NCI-H1092 treated with DMSO at 0.1 percent for 48 hours (cell line): ENCODE measurements at places on chromosomes 2 and 18.

GRCh38 chr2:176653479-176654443 is 384.5 kb downstream of the MTX2 start:
- DNase-seq: peak; percentile 60

DNA sequence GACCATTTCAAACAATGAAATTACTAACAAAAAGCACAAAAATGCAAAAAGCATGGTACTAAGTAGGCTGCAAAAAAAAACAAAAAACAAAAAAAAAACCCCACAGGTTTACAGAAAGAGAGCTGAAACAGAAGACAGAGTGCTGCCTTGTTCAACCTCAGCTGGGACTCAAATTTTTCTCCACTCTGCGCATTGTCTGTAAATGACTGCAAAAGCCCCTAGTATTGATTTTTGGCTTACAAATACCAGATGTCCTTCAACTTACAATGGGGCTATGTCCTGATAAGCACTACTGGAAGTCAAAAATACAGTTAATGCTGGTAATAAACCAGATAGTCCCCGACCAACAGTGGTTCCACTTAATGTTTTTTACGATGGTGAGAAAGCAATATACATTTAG is 42.2 kb downstream of the UBE2E3 start:
- peak; percentile 10 for DNase-seq

GRCh38 chr2:219302412-219302968 is 6.7 kb downstream of the PTPRN start:
- DNase-seq: no peak

DNA sequence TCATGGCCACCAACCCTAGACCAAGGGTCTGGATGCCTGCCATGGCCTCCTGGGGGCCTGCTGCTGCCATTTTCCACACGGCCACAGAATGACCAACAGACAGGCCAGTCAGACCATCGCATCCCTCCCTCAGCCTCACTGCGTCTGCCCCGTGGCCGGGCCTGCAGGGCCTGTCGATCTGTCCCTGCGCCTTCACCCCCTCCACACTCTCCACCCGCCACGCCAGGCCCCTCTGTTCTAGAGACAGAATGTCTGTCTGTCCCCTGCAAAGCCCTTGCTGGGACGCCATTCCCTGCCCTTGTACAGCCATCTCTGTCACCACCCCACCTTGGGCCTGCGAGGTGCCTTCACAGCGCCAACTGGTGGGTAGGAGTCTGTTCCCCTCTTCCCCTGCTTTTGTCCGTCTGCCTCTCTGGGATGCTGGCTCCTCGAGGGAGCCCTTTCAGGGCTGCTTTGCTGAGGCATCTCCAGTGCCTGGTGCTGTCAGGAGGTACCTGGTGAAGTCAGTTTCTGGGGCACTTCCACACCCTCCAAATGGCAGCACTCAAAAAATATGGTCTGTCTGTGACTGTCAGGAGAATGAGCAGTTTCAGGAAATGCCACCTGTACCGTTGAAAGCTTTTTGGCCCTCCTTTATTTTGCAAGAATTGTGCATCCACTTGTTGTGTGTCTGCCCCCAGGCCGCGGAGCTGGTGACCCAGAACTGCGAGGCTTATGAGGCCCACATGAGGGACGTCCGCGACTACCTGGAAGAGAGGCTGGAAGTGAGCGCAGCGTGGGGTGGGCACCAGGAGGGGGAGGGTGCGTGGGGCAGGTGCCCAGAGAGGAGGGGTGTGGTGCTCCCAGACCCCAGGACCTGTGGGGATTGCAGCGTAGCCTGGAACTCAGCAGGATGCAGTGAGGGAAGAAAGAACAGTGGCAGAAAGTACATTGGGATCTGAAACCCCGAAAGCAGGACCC is 6.7 kb upstream of the ESPNL start:
- DNase-seq: no peak

GRCh38 chr2:176066645-176067588 is 16.8 kb downstream of the EVX2 start:
- DNase-seq: no peak

DNA sequence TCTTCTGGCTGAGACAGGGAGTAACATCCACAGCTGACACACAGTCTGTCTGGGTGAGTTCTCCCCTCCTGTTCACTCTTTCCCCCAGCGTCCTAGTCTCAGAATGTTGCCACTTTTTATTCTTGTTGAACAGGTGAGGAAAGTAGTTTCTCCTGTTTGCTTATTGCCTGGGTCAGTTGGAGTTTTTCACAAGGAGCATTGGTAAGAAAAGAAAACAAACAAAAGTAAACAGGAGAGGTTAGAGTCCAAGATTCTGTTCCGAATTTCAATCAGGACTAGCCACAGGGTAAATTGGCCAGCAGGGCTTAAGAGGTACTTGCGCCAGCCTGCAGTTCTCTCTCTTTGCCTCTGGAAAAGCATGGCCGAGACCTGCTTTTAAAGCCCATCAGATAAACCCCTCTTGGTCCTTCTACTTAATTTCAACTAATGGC is 255.0 kb upstream of the EPAS1 start:
- no peak for DNase-seq

DNA sequence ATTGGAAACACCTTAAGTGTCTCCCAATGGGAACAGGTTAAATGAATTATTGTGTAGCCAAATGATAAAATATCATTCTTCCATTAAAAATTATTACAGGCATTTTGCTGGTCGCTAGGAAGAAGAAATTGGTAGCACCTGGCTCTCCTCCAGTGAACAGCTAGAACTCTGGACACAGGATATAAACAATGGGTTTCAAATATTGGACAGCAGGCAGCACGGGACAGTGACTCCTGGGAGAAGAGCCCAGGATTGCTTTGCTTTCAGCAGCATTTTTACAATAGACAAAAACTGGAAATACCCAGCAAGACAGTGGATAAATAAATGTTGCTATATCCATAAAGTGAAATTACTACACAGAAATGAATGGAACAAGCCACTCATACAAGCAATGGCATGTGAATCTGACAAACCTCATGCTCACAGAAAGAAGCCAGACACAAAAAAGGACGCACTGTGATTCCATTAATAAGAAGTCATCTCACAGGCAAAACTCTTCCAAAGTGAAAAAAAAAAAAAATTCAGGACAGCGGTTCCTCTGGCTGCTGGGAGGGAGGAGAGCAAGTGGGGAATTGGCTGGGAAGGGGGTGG is 50.5 kb downstream of the LAMA1 start:
- no peak for DNase-seq

DNA sequence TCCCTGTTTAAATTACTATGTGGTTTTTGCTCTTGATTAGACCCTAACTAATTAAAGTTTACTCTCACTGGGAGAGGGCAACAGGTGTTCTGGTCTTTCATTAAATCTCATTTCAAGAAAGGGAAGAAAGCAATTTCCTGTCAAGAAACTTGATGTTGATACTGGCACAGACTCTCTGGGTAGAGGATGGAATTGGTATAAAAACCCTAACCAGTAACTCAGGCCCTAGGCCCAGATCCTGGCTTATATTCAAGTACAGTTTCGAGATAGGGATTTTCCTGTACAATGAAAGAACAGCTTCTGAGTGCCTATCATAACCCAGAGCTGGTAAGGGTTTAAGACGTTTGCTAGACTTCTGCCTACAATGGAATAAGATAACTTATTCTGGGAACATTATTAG is 61.6 kb upstream of the ACYP2 start:
- no peak for DNase-seq
